WTC11 (cell line): ENCODE measurements at places on chromosomes 3 and 15.
A peak's percentile ranks its signal among the peaks of the same experiment; 100 is the strongest.

GRCh38 chr3:119236756-119237155 lies 3.9 kb downstream of the B4GALT4 start:
- peaks cover 41% of the 10 kb centered on the region for H3K36me3 ChIP-seq

GRCh38 chr15:51970132-51970817 lies 1.3 kb downstream of the LEO1 start:
- no peak for DNase-seq
- no peaks in the 10 kb centered on the region for H3K27me3 ChIP-seq
- H3K27ac ChIP-seq, result no peak overlapping the region; the same call in 1 of the 2 replicates
- H3K36me3 ChIP-seq, result peaks cover 24% of the 10 kb centered on the region
- peak overlapping the region; percentile 92 for H3K4me3 ChIP-seq
- H3K4me1 ChIP-seq, result peaks cover 11% of the 10 kb centered on the region

DNA sequence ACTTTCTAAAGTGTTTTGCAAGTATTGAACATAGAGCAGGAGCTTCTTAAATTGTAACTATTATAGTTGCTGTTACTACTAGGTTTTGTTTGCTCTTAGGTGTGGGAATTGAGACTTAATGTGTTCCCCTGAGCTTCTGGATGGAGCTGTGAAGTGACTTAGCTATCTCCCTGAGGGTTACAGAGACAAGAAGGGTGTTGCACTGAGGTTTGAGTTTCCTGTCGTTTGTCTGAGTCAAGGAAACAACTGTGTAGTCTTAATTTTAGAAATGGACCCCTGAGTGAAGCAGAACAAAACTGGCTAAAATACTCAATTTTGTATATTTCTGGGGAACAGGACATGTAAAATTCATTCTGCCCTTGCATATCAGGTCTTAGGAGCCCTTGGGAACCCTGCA lies 20.4 kb downstream of the TTC21A start:
- H3K4me3 ChIP-seq, result no peak overlapping the region
- DNase-seq, result no peak
- no peak overlapping the region for H3K27ac ChIP-seq
- peaks cover 5% of the 10 kb centered on the region; the same call in 1 of the 2 replicates for H3K4me1 ChIP-seq
- no peaks in the 10 kb centered on the region for H3K36me3 ChIP-seq

GRCh38 chr3:10723991-10724390 lies 92.0 kb upstream of the SLC6A11 start:
- no peak overlapping the region for H3K4me3 ChIP-seq
- no peak overlapping the region for H3K27ac ChIP-seq
- DNase-seq, result no peak
- peaks cover 23% of the 10 kb centered on the region for H3K4me1 ChIP-seq

DNA sequence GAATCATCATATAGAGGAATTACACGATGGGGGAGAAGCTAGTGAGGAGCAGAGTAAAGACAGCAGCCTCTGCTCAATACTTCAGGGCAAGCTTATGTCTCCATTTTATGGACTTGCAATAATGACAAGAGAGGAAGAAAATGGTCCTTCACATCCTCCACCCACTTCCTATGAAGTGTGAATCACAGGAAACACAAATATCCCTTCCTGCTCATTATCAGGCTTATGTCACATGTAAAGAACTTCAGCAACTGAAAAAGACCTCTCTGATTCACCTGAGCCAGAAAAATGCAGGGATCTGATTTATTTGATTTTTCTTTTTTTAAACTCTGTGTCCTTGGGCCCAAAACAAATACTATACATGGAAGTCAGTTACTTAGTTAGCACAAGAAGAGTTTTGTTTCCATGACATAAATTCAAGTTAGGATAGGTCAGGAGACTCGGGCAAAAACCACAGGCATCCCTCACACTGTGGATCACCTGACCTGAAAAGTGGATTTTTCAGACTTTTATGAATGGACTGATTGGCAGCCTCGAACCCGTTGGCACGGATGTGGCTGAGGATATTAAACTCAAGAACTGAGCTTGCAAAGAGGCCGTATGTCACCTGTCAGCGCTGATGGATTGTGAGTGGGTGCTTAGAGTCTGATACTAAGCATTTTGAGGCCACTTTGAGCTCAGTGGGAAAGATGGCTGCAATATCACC lies 620.8 kb upstream of the MDFIC2 start:
- no peaks in the 10 kb centered on the region for H3K36me3 ChIP-seq
- no peak for DNase-seq
- H3K27ac ChIP-seq, result no peak overlapping the region
- no peaks in the 10 kb centered on the region for H3K27me3 ChIP-seq
- no peak overlapping the region for H3K4me3 ChIP-seq

DNA sequence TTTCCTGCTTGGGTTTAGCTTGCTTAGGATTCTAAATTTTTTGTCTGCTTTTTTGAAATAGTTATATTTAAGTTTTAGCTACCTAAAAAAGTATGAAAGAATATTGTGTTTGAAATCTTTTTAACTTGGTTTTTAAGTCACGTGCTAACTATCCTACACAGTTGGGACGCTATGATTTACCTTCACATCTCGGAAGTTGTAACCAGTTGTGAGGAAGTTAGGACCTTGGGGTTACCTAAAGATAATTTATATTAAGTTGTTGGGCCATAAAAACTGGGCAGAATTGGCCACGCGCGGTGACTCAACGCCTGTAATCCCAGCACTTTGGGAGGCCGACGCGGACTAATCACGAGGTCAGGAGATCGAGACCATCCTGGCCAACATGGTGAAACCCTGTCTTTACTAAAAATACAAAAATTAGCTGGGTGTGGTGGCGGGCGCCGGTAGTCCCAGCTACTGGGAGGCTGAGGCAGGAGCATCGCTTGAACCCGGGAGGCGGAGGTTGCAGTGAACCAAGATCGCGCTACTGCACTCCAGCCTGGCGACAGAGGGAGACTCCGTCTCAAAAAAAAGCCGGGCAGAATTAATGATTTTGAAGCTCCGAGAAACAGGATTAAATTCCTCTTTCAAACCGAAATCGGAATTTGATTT lies 1.0 kb downstream of the ZFAND6 start:
- H3K4me1 ChIP-seq, result peaks cover 47% of the 10 kb centered on the region
- no peak for DNase-seq
- H3K4me3 ChIP-seq, result peak overlapping the region; percentile 89
- no peaks in the 10 kb centered on the region for H3K36me3 ChIP-seq
- peak overlapping the region; percentile 95 for H3K27ac ChIP-seq

DNA sequence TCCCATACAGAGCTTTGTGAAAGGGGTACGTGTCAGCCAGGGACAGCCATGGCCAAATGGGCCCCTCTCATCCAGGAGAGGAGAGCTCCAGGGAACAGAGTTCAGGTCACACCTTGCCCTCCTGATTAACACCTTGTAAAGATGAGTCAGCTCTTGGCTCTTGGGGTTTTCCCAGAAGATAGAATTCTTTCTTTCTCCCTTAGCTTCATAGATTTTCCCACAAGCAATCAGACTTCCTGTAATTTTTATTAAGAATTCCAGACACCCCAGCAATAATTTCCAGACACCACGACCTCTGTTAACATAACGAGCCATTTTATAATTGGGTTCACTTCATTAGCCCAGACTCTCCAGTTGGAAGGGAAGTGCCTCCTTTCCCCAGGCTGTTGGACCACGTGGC lies 86.4 kb downstream of the LRTM1 start:
- DNase-seq, result no peak
- 0 out of 2 replicates have a peak, but pooled peaks cover 6% of the 10 kb centered on the region for H3K36me3 ChIP-seq
- no peaks in the 10 kb centered on the region for H3K27me3 ChIP-seq
- peaks cover 12% of the 10 kb centered on the region for H3K4me1 ChIP-seq

GRCh38 chr3:134904241-134904771 lies 109.2 kb downstream of the EPHB1 start:
- no peaks in the 10 kb centered on the region for H3K36me3 ChIP-seq
- DNase-seq, result no peak
- H3K4me1 ChIP-seq, result peaks cover 11% of the 10 kb centered on the region
- H3K4me3 ChIP-seq, result no peak overlapping the region
- H3K27me3 ChIP-seq, result peaks cover 5% of the 10 kb centered on the region

- no peak for DNase-seq
- no peaks in the 10 kb centered on the region for H3K27me3 ChIP-seq
- H3K27ac ChIP-seq, result no peak overlapping the region
- H3K36me3 ChIP-seq, result peaks cover 5% of the 10 kb centered on the region
These were observed 27.0 kb upstream of the VILL start for GRCh38 chr3:37963635-37964034.

DNA sequence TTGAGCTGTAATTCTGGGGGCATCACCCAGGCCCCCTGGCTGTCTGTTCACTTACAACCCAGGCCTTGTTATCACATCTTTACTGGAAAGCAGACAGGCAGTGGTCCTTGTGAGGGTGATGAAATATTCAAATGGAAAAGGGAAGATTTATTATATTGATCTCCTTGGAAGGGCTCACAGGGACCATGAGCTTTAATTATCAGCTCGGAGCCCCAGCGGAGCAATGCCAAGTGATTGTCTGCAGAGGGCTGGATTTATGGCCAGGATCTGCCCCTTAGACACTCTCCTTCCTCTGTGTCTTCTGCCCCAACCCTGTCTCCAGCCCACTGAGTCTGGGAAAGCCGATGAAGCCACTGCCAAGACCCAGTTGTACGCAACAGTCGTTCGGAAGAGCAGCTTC lies 31.9 kb downstream of the CCDC33 start:
- H3K27me3 ChIP-seq, result 0 out of 2 replicates have a peak, but pooled peaks cover 3% of the 10 kb centered on the region
- peaks cover 23% of the 10 kb centered on the region for H3K4me1 ChIP-seq
- no peak for DNase-seq
- no peak overlapping the region for H3K4me3 ChIP-seq

GRCh38 chr3:107826727-107827126 lies 264.1 kb downstream of the CD47 start:
- no peak overlapping the region for H3K27ac ChIP-seq
- DNase-seq, result no peak
- H3K4me1 ChIP-seq, result peaks cover 2% of the 10 kb centered on the region; the same call in 1 of the 2 replicates
- no peak overlapping the region for H3K4me3 ChIP-seq
- H3K27me3 ChIP-seq, result no peaks in the 10 kb centered on the region; the same call in 1 of the 2 replicates
- no peaks in the 10 kb centered on the region for H3K36me3 ChIP-seq

DNA sequence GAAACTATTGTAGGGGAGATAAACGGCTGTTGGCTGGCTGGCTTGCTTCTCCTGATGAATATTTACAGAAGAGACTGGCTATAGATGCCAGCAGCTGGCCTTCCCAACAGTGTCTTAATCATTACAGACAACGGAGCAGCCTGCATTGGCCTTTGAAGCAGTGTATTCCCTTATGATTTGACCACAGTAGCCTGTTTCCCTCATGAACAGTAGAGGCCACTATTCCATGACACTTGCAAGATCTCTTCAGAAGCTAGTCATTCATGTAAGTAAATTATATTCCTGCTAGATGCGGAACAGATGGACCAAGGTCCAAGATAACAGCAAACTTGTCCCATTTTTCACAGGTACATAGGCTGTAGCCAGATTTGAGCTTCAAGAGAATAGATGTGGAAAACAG lies 47.3 kb downstream of the TMCO5A start:
- H3K4me3 ChIP-seq, result no peak overlapping the region
- H3K27me3 ChIP-seq, result no peaks in the 10 kb centered on the region

- H3K36me3 ChIP-seq, result no peaks in the 10 kb centered on the region
- H3K27me3 ChIP-seq, result no peaks in the 10 kb centered on the region
- no peak overlapping the region for H3K27ac ChIP-seq
- H3K4me1 ChIP-seq, result peaks cover 10% of the 10 kb centered on the region
- no peak for DNase-seq
These were observed 109.1 kb upstream of the TNFAIP8L3 start for GRCh38 chr15:51203797-51204196.

DNA sequence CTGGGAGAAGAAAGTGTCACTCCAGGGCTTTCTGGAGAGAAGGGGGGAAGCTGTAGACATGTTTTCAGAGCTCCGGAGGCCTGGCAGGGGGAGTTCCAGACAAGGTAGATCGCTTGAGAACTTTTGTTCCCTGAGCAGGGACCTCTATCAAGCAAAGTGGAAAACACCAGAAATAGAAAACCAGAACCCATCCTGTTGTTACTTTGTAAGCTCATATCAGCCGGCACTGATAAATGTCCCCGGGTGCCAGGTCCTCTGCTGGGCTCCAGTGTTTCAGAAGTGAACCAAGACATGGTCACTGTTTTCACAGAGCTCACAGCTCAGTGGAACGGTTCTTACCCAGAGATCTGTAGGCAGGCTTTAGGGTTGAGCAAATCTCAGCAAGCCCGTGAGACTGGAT lies 13.5 kb downstream of the HDDC3 start:
- H3K4me3 ChIP-seq, result no peak overlapping the region
- DNase-seq, result no peak
- H3K4me1 ChIP-seq, result peaks cover 15% of the 10 kb centered on the region
- no peak overlapping the region for H3K27ac ChIP-seq
- H3K27me3 ChIP-seq, result no peaks in the 10 kb centered on the region; the same call in 1 of the 2 replicates

GRCh38 chr15:29939404-29939803 lies 117.1 kb upstream of the TJP1 start:
- no peak overlapping the region for H3K27ac ChIP-seq
- no peak for DNase-seq
- H3K27me3 ChIP-seq, result no peaks in the 10 kb centered on the region
- no peak overlapping the region for H3K4me3 ChIP-seq

DNA sequence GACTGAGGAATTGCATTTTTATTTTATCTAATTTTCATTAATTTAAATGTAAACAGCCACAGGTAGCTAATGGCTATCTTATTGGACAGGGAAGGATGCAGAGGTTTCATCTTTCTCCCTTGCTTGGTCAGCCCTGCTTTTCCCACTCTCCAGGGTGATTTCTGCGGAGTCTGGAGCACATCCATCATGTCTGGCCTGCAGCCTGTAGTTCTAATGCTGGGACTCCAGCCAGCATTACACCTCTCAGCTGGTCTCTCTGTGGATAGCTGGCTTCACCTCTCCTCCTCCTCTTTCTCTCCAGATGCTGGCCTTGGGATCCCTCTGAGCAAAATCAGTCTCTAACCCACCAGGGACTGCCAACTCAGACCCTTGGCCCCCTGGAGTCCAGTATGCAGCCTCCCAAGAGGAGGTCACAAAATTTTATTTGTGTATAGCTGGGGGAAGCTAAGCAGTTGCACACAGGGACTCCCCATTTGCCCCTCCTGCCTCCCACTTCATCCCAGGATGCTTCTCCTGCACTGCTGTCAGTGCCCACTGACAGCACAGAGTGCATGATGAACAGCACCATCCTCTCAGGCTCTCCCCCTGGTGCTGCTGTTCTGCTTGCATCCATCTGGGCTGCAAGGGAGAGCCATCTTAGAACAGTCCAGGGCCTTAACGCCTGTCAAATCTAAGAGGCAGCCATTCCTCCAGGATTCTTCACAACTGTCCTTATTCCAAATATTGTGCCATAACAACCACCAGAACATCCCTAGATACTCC lies 1.7 kb downstream of the BFSP2 start:
- peaks cover 5% of the 10 kb centered on the region; the same call in 1 of the 2 replicates for H3K4me1 ChIP-seq
- no peaks in the 10 kb centered on the region for H3K27me3 ChIP-seq
- no peak overlapping the region for H3K27ac ChIP-seq
- H3K36me3 ChIP-seq, result no peaks in the 10 kb centered on the region
- no peak for DNase-seq

DNA sequence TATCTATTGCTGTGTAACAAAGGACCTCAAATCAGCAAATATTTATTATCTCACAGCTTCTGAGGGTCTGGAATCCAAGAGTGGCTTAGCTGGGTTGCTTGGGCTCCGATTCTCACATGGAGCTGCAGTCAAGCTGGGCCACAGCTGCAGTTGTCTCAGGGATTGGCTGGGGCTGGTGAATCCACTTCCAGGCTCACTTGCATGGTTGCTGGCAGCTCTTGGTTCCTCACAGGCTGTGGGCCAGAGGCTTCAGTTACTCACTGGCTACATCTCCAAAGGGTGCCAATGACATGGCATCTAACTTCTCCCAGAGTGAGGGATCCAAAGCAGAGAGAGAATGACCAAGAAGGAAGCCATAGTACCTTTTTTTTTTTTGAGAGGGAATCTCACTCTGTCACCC lies 13.9 kb upstream of the SYNM start:
- no peak overlapping the region for H3K4me3 ChIP-seq
- peaks cover 19% of the 10 kb centered on the region for H3K4me1 ChIP-seq
- H3K36me3 ChIP-seq, result no peaks in the 10 kb centered on the region
- H3K27me3 ChIP-seq, result no peaks in the 10 kb centered on the region

- H3K4me1 ChIP-seq, result peaks cover 15% of the 10 kb centered on the region
- peaks cover 21% of the 10 kb centered on the region for H3K36me3 ChIP-seq
- H3K27me3 ChIP-seq, result no peaks in the 10 kb centered on the region
- H3K27ac ChIP-seq, result no peak overlapping the region
- no peak overlapping the region for H3K4me3 ChIP-seq
These were observed 35.0 kb downstream of the ALCAM start for GRCh38 chr3:105401691-105402149.
